ENCODE measurements at places on chromosomes 6 and 20.

GRCh38 chr6:112305795-112306564, 41.1 kb upstream of the RFPL4B start:
- DNase-seq = no peak

DNA sequence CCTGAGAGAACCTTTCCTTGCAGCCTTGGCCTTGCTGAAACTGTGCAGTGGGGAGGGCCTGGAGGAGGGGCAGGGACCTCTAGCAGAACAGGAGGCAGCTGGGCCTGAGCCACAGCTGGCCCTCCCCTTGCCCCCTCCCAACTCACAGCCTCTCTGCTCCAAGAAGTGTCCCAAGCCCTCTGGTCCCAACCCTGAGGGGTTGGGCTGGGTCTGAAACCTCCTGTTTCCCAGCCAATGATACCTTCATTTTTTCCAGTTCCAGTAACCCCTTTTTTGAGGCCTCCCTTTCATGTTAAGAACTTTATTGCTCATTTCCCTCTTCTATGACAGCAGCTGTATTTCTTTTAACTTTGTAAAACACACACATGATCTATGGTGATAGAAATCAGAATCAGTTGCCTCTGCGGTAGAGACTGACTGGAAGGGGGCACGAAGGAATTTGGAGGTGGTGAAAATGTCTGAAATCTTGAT, 17.9 kb upstream of the ARMC12 start:
- DNase-seq = peak; percentile 51

DNA sequence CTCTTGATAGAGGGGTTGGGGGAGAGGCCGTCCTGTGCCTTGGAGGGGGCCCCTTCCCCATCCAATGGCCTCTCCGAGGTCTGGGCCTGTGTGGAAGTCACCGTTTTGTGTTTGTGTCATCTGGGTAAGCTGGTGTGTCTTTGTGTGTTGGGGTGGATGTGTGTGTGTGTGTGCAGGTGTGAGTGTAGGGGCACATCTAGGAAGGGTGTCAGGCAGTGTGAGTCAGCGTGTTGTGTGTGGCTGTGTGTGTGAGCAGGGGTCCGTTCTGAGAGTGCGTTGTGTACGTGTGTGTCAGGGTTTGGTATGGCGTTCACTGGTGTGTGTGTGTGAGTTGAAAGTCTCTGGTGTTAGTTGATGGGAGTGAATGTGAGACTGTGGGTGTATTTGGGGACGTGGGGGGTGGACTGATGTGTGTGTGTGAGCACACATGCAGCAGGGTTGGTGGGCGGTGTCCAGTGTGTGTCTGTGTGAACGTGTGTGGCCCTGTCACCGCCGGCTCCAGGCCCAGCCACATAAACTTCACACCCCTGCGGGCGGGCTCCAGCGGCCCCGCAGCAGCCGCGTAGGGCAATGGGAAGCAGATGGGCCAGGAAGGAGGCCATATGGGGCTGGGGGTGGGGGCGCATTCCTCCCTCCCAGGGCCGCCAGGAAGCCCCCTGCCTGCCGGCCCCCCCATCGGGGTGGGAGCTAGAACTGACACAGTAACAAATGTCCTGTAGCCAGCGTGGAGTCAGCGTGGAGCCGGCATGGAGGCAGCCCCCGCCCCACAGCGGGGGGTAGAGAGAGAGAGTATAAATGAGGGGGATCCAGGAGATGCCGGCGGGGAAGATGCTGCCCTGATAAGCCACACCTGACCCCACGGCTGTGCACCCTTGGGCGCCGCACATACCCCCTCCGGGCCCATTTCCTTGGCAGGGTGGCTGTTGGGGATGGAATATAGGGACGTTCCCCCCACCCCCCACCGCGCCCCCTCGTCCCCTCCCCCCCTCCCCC, 32.1 kb downstream of the SNAI1 start:
- DNase-seq = no peak

DNA sequence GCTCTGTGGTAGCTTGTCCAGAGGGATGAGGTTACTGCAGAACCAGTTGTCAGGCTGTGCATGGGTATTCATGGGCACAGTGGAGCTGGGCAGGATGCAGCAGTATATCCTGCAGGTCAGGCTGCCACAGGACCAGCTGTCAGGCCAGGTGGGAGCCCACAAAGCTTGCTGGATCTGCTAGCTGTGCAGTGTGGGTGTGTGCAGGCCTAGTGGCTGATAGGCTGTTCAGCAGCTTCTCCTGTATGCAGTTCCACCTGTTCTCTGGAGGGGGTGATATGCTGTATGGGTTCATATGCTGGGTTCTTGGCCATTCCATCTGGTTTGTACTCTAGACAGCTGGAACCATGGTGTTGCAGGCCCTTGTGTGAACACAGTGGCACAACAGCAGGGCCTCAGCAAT, 40.6 kb upstream of the TPD52L1 start:
- no peak for DNase-seq

- no peak for DNase-seq
Observed at GRCh38 chr20:51190783-51191180, 167.9 kb upstream of the KCNG1 start.

- DNase-seq = peak; percentile 37
Observed at GRCh38 chr20:3932681-3933080, 43.5 kb downstream of the PANK2 start.

- no peak for DNase-seq
Observed at GRCh38 chr6:117504478-117505144, 22.1 kb downstream of the DCBLD1 start.

DNA sequence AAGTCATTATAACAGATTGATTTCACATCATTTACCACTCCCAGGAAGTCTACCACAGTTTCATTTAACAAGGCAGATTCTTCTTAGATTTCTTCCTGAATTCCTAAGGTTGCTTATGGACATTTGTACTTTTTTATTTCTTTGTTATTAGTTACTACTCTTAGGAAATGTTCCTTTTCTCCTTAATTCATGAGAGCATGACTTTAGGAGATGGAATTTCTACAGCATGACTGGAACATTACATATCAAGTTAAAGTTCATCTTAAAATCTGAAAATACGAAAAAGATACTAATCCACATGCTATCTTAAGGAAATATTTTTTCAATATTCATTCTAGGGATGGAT, 22.3 kb downstream of the CNKSR3 start:
- DNase-seq = no peak

DNA sequence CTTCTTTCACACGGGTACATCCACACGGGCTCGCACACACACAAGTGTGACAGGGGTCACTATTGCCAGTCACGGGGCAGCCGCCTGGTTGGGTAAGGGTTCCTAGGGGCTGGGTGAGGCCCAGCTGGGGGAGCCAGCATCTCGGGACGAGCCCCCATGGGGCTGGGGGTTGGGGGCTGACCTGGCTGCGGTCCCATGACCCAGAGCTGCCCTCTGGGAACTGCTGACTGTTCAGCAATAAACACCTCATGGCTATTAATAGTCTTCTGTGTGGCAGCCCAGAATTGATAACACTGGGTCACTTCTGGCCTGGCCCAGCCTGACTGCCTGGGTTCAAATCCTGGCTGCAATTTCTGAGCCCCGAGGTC, 23.8 kb downstream of the VEGFA start:
- no peak for DNase-seq

- no peak for DNase-seq
Observed at GRCh38 chr6:121430514-121431460, 4.7 kb upstream of the GJA1 start.

GRCh38 chr6:162493917-162494316, 233.6 kb downstream of the PRKN start:
- no peak for DNase-seq

DNA sequence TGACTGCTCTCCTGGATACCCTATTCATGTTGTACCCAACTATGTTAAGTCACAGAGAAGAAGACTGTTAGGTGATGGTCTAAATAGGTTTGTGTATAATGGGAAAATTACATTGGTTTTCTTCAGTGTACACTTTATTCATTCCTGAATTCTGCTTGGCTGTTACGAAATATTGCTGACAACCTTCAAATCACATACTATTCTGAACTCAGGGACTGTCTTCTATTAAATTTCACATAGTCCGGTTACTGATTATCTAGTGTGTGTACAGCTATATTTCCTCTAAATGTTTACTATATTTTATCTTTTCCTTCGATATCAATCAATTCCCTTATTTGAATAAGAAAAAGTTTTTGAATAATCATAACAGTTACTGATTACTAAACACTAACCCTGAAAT, 1090.3 kb upstream of the CITED2 start:
- no peak for DNase-seq

DNA sequence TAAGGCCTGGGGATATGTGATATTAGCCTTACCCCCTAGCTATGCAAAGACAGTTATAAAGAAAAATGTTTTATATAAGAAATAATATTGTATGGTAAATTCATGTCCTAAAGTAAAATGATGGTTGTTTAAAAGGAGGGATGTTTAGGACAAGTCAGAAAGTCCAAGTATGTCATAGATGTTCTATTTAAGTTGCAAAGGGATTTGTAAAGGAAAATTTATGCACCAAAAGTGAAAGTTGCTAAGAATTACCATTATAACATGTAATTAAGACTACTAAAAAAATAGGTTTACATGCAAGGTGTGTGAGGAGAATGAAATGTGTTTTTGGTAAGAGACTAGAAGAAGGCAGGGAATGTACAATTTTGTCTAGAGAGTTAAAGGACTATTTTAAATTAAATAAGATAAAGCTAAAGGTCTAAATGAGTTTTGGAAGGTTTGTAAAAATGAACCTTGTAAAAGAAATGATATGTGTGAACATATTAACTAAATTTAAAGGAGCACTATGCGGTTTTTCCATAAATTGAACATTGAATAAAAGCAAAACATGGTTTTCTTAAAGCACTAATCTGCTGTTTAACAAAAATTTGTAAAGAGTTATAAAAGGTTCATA, 22.7 kb upstream of the GOPC start:
- DNase-seq = no peak

GRCh38 chr20:56202493-56203077, 45.9 kb upstream of the MC3R start:
- DNase-seq = peak; percentile 7

GRCh38 chr6:84618046-84618752, 146.2 kb downstream of the TBX18 start:
- DNase-seq = no peak

GRCh38 chr20:22729616-22730236, 145.4 kb upstream of the FOXA2 start:
- no peak for DNase-seq

GRCh38 chr6:108027594-108027993, 46.9 kb downstream of the OSTM1 start:
- DNase-seq = no peak

DNA sequence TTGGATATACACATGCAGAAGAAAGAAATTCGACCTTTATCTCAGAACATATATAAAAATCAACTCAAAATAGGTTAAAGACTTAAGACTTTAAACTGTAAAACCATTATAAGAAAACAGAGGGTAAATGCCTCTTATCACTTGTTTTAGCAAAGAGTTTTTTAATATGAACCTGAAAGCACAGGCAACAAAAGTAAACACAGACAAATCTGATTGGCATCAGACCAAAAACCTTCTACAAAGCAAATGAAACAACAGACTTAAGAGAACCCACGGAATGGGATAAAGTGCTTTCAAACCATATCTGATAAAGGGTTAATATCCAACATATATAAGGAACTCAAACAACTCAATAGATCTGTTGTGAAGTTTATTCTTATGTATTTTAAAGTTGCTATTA, 309.9 kb upstream of the OPRM1 start:
- no peak for DNase-seq

- no peak for DNase-seq
Observed at GRCh38 chr20:15642676-15643075, 930.6 kb downstream of the KIF16B start.

DNA sequence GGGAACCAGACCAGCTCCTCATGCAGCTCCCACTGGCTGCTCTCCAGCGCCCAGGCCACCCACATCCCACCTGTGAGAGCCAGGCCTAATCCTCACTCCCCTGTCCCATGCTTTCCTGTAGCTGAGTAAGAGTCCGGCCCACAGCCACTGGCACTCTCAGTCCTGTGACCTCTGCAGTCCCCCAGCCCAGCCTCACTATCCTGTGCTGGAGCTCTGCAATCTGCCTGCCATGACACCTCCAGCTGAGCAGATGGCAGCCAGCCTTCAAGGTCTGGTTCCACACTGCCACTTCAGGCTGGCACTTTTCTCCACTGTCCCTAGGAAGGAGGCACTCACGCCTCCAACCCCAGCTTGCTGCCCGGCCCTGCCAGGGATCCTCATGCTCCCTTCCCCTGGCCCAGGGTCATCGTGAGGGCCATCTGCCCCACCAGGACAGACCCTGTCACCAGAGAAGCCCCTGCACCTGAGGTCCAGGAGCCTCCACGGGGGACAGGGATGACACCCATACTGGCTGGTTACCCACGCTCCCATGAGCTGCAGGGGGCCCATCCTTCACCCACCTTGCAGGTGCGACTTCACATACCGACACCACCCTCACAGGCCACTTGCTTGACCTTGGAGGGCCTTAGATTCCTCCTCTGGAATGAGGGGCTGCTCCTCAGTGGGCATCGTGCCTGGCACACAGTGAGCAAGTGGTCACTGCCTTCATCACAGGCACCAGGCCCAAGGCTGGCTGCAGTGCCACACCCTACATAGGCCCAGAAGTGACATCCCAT, 100.1 kb downstream of the ASXL1 start:
- no peak for DNase-seq

DNA sequence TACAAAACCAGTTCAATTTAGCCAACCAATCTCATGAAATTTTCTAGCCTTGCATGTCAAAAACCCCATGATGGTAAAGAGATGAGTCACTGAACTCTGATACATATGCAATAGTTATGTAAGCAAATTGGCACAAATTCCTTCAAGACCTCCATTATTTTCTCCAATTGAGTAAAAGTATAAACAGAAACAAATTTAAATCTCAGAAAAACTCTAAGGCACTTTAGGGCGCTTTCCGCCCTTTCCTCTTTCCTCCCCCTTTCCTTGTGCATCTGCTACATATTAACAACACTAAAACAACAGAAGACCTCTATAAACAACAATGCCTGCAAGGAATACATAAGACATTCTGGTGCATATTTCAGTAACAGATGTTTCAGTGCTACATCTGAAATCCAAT, 48.5 kb downstream of the KIF13A start:
- DNase-seq = no peak

DNA sequence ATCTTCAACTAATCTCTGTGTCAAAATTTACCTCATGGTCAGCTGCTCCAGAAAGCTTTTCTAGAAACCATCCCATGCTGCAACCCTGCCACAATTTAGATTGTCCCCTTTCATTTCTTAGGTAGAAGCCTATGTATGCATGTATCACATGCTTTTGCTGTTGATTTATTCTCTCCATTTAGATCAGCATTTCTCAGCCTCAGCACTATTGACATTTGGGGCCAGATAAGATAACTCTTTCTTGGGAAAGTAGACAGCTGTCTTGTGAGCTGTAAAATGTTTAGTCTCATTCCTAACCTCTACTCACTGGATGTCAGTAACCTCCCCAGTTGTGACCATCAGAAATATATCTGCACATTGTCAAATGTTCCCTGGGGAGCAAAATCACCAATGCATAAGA, 99.0 kb downstream of the PLCB1 start:
- no peak for DNase-seq

GRCh38 chr6:114202389-114202788, 140.4 kb downstream of the HS3ST5 start:
- DNase-seq = no peak

- DNase-seq = no peak
Observed at GRCh38 chr6:36916126-36916525, 30.4 kb downstream of the C6orf89 start.

- no peak for DNase-seq
Observed at GRCh38 chr6:42378125-42378524, 73.6 kb downstream of the TRERF1 start.

- no peak for DNase-seq
Observed at GRCh38 chr6:130354322-130354721, 11.5 kb upstream of the TMEM200A start.

- no peak for DNase-seq
Observed at GRCh38 chr6:37321516-37322415, 32.0 kb upstream of the RNF8 start.

GRCh38 chr6:169391473-169392071, 137.9 kb upstream of the THBS2 start:
- no peak for DNase-seq
